ENCODE measurements at places on chromosomes 7 and 10.

DNA sequence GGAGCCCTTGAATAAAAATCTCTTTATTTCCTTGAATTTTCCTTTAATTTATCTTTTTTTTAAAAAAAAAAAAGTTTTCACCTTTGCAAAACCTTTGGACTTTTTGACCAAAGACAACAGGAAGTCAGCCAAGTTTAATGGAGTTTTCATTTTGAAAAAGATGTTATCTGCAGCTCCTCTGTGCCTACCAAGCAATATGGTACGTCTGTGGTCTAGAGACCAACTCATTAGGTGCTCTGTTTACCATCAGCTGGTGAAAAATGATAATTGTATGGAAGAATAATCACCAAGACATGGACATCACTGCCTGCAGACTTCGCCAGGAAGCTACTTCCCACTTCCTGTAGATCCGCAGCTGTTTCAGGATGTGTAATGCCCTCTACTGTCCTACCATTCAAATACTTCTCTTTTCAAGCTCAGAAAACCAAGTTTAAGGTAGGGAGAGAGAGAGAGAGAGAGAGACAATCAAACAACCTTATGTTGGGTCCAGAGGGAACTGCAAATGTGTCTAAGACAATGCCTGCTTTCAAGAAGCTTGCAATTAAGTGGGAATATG, 18.7 kb downstream of the PLXNA4 start:
- DNase-seq = no peak

DNA sequence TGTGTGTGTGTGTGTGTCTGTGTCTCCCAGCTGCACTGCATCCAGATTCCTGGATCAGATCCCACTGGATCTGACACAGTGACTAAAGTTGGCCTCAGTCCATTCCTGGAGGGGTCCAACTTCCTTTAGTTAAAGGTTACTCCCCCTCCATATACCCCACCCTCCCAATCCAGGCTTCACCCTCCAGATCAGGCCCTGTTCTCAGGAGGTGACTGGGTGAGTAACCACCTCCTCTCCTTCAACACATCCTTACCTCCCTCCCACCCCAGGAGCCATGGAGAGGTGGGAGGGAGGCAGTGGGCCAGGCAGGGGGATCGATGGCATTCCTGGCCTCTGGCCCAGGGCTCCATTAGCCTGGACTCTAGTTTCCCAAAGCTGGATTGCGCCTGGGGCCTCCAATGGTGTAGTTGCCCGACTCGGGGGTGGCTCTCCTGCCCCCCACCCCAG, 11.3 kb downstream of the KCNIP2 start:
- no peak for DNase-seq

GRCh38 chr7:129626896-129627295, 15.4 kb downstream of the NRF1 start:
- DNase-seq = no peak

GRCh38 chr10:118823256-118823907, 68.6 kb upstream of the CACUL1 start:
- peak; percentile 37 for DNase-seq

DNA sequence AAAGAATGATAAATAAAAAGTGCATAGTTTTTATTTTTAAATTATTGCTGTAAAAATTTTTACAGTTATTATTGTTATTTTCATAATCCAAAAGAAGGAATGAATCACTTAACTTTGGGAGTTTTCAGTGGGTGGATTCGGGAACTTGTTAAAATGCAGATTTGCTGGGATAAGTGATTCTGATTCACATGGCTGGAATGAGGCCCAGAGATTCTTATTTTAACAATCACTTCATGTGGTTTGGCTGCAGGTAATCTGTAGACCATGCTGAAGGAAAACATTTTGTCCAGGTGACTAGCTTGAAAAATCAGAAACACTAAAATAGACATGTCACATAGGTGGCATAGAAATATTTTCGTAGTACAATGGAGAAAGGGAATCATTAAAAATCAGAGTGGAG, 13.9 kb downstream of the CROT start:
- no peak for DNase-seq

DNA sequence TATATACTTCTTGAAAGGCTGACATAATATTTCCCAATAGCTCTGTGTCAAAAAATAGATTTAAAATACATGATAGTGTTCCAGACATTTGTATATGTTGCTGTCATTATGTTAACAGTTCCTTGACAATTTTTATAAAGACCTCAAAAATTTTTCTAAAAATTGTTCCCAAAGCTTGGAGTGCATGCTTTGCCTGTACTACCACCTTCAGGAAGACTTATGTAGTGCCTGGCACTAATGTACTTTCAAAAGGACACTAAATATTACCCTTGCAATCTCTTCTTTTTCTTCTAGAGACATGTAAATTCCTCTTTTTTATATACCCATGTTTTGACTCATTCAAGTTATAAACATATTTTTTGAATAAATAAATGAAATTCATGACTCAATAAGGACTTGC, 48.0 kb upstream of the SP8 start:
- DNase-seq = no peak

DNA sequence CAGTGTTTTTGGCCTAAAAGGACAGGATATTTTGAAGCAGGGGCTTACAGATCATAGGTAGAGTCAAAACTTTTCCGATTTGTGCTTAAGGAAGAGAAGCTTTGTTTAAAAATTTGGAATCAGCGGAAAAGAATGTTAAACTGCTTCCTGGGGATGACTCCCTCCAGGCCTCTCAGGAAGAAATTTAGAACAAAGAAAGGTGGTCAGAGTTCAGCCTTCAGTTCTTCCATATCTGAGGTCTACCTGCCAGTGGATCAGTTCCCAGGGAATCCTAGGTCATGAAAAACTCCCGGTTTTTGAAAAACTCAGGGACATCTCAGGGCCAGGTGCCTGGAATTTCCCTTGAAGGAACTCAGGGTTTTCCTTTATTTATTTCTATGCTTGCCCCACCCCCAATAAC, 100.3 kb downstream of the MCU start:
- no peak for DNase-seq

- peak; percentile 30 for DNase-seq
These were observed 56.4 kb downstream of the STEAP1B start for GRCh38 chr7:22443370-22444180.

DNA sequence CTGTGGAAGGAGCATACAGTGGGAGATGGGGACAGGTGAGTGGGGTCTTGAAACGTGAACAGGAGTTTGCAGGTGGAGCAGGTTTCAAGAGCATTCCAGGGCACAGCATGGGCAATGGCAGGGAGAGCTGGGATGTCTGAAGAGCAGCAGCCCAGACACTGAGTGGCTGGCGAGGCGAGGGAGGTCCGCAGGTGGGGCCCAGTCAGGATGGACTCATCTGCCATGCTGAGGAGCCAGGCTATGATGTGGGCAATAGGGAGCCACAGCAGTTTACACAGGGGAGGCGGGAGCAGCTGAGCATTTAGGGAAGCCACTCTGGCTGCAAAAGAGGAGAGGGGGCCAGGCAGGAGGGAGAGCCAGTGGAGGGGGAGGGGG, 138.7 kb downstream of the FAM53B start:
- DNase-seq = no peak

GRCh38 chr10:77667426-77668324, 30.1 kb upstream of the KCNMA1 start:
- no peak for DNase-seq

DNA sequence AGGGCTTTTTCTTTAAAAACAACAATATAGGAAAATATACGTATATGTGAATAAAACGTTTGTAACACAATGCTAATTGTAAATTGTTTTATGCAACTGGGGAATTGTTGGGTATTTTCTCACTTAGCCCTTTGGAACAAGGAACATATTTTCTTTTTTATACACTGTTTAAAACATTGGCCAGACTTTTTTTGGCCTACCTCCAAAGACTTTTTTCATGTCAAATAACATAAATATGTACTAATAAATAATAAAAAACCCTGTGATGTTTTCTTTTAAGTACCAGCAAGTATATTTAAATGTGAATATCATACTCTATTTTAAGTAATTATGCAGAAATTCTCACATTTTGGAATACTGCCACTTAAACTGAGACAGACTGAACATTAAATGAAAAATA, 15.7 kb downstream of the TMEM106B start:
- no peak for DNase-seq

DNA sequence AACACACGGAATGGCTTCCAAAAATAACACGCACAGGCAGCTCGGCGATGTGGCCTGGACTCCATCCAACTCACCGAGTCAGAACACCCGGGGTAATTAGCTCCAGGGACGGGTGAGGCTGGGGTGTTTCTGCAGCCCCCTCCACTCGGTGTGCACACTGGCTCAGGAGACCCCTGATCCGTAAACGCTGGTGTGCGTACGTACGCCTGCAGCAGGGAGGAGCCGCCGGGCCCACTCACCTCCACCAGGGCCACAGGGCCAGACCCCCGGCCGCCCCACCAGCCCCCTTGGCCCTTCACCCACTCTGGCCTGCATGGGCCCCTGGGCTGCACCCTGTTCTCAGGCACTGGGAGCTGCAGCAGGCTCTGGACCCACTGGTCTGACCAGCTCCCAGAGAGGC, 22.4 kb upstream of the UTF1 start:
- DNase-seq = no peak

DNA sequence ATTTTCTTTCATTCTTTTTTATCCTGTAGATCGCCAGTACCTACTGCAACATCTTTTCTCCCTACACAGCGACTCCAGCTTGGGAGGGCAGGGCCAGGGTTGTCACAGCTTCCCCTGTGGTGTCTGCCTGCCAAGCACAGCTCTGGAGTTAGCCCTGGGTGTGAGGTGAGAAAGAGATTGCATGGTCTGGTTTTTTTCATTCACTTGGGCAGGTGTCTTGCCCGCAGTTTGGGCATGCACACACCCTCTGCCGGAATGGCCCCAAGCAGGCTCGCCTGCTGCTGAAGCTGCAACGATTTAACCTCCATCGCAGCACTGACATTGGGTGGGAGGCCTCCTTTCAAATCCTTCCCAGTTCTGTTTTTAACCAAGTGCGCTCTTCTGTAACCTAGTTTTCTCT, 132.8 kb downstream of the WNT2 start:
- no peak for DNase-seq

GRCh38 chr10:59289853-59290252, 72.5 kb downstream of the FAM13C start:
- no peak for DNase-seq

- DNase-seq = no peak
These were observed 393.5 kb downstream of the GFRA1 start for GRCh38 chr10:115879372-115880089.

DNA sequence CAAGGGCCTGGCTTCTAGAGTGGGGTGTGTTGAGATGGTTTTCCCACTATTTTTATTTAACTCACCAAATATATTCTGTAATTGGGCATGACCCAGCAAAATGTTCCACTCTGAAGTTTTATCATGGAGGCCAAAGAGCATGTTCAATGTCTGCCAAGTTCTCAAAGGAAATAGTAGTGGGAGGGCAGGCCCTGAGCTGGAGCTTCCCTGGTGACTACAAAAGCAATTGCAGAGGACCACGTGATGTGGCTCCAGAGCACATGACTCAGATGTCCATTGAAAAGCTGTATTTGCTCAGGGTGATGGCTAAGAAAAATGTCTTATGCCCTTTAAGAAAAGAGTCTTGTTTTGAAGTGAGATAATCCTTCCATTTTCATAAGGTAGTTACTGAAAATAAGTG, 1024.8 kb downstream of the LRMDA start:
- no peak for DNase-seq

GRCh38 chr10:17418249-17418648, 36.1 kb downstream of the ST8SIA6 start:
- no peak for DNase-seq

DNA sequence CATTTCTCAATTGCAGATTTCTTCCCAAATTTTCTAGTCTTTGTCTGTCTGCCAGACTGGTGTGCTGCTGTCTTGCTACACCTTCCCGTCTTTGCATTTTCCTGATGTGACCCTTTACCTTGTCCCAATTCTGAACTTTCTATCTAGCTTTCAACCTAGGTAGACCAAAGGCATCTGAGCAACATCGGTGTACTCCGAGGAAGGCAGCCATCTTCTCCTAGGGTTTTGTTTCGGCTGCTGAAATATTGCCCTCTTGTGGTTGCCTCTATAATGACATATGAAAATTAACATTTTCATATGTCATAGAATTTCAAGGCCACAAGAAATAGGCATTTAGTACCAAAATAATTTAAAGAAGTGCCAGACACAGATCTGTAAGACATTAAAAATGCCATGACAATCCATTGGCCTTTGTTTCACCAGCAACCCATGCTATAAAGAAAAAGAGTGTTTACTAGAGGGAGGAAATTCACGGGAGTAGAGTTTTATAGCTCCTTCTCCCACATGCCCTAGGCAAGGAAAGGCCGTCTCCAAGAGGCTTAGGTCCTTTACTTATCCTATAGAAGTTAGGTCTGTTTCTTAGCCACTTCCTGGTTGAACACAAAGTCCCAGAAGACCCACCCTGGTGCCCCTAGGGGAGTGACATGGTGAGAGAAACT, 23.4 kb downstream of the OR9A2 start:
- peak; percentile 30 for DNase-seq

- DNase-seq = no peak
These were observed 67.9 kb downstream of the SPDYE5 start for GRCh38 chr7:75559976-75560365.

GRCh38 chr10:71648933-71649320, 70.7 kb downstream of the C10orf105 start:
- no peak for DNase-seq

DNA sequence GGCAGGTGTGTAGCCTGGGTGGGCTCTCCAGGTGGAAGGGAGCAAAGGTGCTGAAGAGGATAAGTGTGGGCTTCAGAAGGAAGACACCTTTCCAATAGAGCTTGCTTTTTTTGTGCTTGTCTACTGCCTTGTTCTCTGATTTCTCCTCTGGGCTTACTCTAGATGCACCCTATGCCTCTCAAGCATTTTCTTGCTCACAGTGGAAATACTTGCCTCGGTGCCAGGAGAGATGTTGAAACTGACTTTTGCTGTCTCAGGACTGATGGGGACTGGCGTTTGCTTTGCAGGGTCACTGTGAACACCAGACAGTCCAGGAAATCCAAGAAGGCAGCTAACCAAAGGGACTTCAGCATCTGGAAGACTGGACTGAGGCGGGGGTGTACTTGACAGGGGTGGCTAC, 187.9 kb downstream of the SNX10 start:
- DNase-seq = no peak

GRCh38 chr7:14859267-14859666, 43.3 kb downstream of the DGKB start:
- DNase-seq = no peak

DNA sequence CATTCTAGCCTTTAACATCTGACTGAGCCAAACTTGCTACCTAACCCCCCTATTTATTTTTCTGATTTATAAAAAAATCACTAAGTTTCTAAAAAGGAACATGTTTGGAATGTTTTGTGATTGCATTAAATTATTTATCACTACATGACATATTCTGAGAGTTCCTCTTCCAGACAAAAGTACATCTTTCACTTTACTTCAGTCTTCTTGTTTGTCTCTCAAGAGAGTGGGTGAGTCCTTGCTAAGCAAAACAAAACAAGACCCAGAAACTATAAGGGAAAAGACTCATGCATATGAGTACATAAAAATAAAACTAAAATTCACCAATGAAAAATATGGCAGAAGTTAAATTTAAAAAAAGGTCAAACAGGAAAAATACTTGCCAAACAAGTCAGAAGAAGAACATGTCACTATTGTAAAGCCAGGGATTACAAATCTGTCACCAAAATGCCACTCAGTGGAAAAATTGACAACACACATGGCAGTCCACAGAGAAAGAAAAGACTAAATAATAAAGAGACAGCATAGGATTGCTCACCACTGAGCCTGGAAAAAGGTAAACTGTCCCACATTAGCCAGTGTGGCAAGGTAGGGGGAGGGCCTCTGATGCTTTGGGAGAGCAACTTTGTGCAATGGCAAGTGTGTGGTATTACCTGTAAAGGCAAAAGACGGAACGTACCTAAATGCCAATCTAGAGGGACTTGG, 166.7 kb upstream of the ZNF32 start:
- DNase-seq = no peak

All from Caki2 (cell line).